Activated naive CD8-positive, alpha-beta T cell treated with anti-CD3 and anti-CD28 coated beads, Interleukin-2, amount 50 U/mL, for 16 hours (primary cell): ENCODE measurements at places on chromosomes 16 and 17.
A peak's percentile ranks its signal among the peaks of the same experiment; 100 is the strongest.

- DNase-seq, result no peak
Observed at GRCh38 chr17:67503184-67503583, 126.1 kb downstream of the PITPNC1 start.

- no peak for DNase-seq
Observed at GRCh38 chr17:72077326-72077960, 43.4 kb upstream of the SOX9 start.

- no peak for DNase-seq
Observed at GRCh38 chr17:17796787-17797061, 40.1 kb downstream of the SREBF1 start.

DNA sequence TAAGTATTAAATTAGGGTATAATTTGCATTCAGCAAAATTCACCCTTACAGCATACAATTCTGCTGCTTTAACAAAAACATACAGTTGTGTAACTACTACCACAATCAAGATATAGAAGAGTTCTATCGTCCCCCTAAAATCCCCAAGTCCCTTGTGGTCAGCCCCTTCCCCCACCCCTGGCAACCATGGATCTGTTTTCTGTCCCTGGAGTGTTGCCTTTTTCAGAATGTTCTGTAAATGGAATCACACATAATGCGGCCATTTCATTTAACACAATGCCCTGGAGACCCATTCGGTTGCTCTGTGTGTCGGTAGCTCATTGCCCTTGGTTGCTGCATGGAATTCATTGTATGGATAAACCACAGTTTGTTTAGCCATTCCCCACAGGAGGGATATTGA is 190.2 kb downstream of the IRX5 start:
- DNase-seq, result no peak

DNA sequence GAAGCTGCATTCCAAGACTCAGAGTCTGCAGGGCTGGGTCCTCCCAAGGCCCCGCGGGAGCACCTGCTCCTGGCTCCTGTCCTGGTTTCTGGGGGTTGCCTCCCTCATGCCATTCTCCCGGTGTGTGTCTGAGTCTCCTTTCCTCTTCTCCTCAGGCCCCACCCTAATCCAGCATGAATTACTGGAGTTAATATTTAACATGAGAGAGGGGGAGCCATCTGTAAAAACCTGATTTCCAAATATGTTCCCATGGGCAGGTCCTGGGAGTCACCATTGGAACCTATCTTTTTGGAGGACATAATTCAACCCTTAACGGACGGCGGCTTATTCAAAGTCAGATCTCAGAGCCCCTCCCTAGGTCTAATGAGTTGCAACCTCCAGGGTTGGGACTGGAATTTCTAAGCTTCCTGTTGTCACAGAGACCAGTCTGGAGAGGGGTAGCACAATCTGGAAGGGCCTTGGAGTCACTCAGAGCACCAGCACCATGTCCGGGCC is 5.4 kb downstream of the C17orf99 start:
- no peak for DNase-seq

GRCh38 chr17:1074886-1075605 is 78.1 kb downstream of the TIMM22 start:
- DNase-seq, result no peak

DNA sequence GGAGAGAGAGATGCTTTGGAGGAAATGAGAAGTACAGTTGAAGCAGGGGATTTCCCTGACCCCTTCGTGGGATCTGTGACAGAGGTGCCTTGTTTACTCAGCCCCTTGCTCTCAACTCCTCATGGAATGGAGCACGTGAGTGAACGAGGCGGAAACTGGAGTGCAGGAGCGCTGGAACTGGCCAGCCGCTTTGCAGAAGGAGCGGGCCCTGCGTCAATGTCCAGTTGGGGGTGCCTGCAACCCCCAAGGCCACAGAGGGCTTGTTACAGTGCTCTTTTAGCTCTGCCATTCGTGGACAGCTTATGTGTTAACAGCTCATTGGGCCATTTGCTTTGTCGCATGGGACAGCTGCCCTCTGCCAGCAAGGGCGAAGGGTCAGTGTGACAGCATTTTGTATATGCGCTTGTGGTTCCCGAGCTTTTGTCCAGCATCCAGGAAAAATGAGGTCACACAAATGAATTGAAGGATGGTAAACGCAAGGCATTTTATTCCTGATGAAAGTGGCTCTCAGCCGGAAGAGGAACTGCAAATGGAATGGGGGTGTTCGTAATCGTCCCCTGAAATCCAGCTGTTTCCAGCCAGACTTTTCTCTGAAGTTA is 1395.1 kb downstream of the CDH8 start:
- DNase-seq, result no peak

GRCh38 chr16:4370570-4371356 is 885 bp upstream of the VASN start:
- no peak for DNase-seq

DNA sequence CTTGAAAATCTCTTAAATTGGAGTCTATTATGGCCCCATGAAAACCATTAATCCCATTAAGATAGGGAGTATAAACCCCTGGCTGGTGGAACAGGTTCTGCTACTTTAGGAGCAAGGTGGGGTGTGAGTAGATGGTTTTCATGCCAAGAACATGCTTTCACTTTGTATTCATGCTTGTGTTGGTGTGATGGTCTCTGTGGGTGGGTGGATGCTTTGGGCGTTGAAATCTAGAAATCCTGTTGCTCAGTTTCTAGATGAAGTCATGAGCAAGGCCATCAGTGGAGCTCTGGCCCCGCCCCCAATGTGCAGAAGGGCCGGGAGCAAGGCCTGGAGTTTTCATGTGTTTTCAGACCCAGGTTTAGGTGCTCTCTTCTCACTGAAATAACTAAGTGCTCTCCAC is 20.1 kb downstream of the PLD6 start:
- peak; percentile 32 for DNase-seq

GRCh38 chr17:46889519-46889918 is 33.4 kb upstream of the GOSR2 start:
- DNase-seq, result no peak

- DNase-seq, result no peak
Observed at GRCh38 chr17:4477255-4477791, 21.4 kb upstream of the SPNS2 start.

DNA sequence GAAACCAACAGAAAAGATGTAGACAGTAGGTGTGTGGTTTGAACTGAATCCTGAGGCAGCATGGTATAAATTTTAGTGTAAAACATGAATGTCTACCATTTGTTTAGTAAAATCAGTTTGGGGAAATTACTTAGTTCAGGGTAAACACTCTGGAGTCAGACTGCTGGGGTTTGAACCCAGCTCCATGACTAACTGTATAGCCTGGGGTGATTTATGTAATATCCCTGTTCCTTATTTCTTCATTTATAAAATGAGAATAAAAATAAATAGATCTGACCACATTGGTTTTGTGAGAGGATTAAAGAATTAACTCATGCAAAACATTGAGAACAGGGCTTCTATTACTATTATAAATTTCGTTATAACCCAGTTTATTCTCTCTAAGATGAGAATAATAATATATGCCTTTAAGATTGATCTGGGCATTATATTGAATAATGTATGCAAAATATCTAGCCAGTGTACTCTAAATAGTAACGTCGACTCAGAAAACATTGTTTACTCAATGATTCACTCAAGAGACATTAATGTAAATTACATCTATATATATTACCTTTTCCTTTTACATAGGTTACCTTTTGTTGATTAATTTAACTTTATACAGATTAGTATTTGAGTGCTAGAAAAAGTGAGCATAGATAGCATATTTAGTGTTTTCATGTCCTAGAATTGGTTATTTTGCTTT is 120.6 kb upstream of the KCNJ16 start:
- no peak for DNase-seq

DNA sequence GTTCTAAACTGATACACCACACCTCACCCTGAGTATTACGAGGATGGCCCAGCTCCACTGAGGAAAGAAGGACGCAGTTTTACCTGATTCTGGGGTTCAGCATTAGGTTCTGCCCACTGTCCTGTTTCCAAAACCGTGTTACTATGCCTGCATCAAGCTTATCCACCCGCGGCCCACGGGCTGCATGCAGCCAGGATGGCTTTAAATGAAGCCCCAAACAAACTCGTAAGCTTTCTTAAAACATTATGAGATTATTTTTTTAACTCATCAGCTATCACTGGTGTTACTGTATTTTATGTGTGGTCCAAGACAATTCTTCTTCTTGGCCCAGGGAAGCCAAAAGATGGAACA is 4.0 kb upstream of the CD300LG start:
- DNase-seq, result no peak

- no peak for DNase-seq
Observed at GRCh38 chr17:45789874-45790273, 5.8 kb downstream of the CRHR1 start.

DNA sequence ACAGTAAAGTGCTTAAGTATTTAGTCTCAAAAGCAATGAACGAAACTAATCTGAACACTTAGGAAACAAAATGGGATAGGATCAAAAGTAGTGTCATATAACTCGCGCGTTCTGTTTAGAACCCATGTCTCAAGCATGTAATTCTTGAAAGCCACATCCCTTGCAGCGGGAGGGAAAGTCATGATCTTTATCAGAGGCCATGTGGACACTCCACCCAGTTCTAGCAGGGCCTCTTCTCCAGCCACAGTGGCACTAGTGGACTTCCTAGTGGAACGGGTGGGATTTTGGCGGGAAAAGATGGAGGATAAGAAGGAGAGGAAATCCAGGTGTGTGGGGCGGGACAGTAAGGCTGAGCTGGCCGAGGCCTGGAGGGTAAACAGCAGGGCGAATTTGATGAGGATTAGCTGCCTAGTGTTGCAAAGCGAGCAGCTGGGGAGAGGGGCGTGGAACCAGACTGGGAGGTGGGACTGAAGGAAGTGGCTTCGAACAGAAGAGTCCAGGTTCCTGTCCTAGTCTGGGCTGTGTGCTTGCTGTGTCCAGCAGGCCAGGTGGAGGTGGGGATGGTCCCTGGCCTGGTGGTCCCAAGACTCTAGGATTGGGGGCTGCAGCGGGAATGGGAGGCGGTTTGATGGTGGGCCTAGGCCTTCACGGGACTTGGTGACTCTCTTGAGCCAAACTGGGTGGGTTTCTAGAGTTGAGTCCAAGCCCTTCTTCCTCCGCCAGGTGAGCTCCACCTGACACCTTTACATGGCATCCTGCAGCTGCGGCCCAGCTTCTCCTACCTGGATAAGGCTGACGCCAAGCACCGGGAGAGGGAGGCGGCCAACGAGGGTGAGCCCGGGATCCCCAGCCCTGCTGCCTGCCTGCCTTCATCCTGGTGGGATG is 15.9 kb downstream of the POLR3E start:
- no peak for DNase-seq

DNA sequence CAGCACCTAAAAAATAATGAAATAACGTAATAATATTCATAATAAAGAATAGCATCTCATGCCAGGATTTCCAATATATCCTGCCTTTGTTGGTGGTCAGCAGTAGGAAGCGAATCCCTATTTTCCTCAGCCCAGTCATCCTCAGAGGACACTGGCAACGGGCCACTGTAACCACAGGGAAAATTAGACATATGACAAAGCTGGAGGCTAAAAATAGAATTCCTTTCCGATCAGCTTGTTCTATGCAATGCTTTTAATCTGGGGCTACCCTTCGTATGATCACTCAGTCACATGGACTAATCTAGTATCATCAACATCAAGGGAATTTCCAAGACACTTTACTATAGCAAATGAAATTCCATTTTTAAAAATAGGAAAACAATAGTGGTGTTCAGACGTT is 246.9 kb upstream of the KCNJ16 start:
- no peak for DNase-seq

- DNase-seq, result no peak
Observed at GRCh38 chr17:54256401-54256929, 433.7 kb downstream of the KIF2B start.

DNA sequence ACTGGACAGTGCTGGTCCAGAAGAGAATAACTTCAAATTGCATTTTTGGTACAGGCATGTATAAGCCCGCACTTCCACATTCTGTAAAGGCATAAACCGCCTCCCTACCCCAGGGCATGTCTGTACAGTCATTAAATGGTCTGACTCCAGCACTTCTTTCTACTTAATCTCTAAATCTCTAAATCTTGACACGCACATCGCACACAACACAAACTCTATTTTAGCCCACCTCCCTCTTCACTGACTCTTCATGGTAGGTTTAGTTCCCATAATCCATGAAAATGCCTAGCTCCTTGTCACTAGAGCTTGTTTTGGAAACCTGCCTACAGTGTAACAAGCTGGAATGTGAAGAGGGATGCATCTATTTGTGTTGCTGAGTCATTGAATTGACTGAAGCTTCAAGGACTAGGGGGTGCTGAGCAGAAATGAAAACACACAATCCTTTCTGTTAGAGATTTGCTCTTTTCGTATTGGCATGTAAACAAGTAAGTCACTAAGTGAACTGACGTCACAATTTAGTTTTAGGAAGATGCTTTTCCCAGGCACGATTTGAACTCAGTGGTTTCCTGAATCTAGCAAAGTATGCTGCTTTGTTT is 1.6 kb upstream of the DUSP14 start:
- DNase-seq, result no peak

DNA sequence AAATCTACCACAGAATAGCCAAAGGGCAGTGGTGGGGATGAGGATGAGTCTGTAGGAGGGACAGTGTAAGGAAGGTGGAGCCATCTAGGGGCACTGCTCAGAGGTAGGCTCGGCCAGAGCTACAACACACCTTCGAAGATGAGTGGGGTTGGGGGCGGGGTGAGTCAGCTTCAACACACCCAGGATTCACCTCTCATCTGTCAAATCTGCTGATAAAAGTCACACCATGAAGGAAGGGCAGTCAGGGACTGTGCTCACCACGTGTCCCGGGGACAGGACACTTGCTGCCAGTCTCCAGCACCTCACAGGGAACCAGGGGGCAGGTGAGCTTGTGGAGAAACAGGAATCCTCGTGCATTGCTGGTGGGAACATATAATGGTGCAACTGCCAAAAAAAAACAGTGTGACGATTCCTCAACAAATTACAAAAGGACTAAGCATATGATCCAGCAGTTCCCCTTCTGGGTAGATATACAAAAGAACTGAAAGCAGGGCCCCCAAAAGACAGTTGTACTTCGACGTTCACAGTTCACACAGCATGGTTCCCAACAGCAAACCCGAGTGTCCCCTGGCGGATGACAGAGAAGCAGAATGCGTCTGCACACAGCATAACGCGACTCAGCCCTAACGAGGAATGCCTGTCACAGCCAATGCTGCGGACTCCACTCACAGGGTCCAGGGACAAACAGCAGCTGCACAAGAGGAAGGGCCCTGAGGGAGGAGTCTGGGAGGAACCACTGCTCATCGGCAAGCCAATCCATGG is 133.1 kb downstream of the ANKRD11 start:
- DNase-seq, result peak; percentile 29
